ENCODE measurements at places on chromosomes 4 and X. TPM values are rescaled to one million over a fixed set of nuclear protein-coding genes. Genes with fewer than 3 reads are reported as not detected.

HHIP gene
- 0.59 TPM for total RNA-seq

CCDC158 gene
- 0.59 TPM for total RNA-seq

TMEM156 gene
- total RNA-seq, result not detected

GDI1 gene
- 67.5 TPM for total RNA-seq

PLAC8 gene
- 0.72 TPM for total RNA-seq

MEPE gene
- not detected for total RNA-seq

SSX2 gene
- total RNA-seq, result not detected

MAGEA11 gene
- total RNA-seq, result not detected

CC2D2A gene
- total RNA-seq, result 35.4 TPM

ZFP92 gene
- not detected for total RNA-seq

PCDH18 gene
- 191 TPM for total RNA-seq

FGFBP1 gene
- not detected for total RNA-seq

ZNF185 gene
- 1.1 TPM for total RNA-seq

SLC6A14 gene
- not detected for total RNA-seq
